T-cell (primary cell): ENCODE measurements at places on chromosomes 12 and 14. TPM values are rescaled to one million over a fixed set of nuclear protein-coding genes. Genes with fewer than 3 reads are reported as not detected.
A peak's percentile ranks its signal among the peaks of the same experiment; 100 is the strongest.

- DNase-seq: no peak
- H3K27ac ChIP-seq: no peak overlapping the region
- no peaks in the 10 kb centered on the region for H3K27me3 ChIP-seq
- peaks cover 19% of the 10 kb centered on the region for H3K36me3 ChIP-seq
- H3K4me1 ChIP-seq: no peaks in the 10 kb centered on the region
These were observed 118.5 kb downstream of the RFLNA start for GRCh38 chr12:124413401-124413800.

GRCh38 chr12:42144158-42144407 lies 591 bp downstream of the GXYLT1 start:
- H3K27me3 ChIP-seq: no peaks in the 10 kb centered on the region
- DNase-seq: no peak
- H3K4me1 ChIP-seq: peaks cover 20% of the 10 kb centered on the region
- no peaks in the 10 kb centered on the region for H3K36me3 ChIP-seq
- H3K4me3 ChIP-seq: peak overlapping the region; percentile 67

- no peak overlapping the region for H3K27ac ChIP-seq
- H3K4me1 ChIP-seq: no peaks in the 10 kb centered on the region
- no peaks in the 10 kb centered on the region for H3K36me3 ChIP-seq
These were observed 88.5 kb upstream of the METAP2 start for GRCh38 chr12:95385246-95386035.

DNA sequence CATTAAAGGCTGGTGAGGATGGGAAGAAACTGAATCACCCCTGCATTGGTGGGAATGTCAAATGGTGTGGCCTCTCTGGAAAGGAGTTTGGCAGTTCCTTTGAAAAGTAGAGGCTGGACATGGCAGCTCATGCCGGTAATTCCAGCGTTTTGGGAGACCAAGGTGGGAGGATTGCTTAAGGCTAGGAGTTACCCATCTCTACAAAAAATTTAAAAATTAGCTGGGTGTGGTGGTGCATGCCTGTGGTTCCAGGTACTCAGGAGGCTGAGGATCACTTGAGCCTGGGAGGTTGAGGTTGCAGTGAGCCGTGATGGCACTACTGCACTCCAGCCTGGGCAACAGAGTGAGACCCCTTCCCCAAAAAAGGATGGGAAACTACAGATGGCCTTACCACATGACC lies 93.7 kb downstream of the RIN3 start:
- no peaks in the 10 kb centered on the region for H3K27me3 ChIP-seq
- DNase-seq: no peak
- H3K4me3 ChIP-seq: no peak overlapping the region
- H3K4me1 ChIP-seq: peaks cover 23% of the 10 kb centered on the region
- H3K36me3 ChIP-seq: peaks cover 2% of the 10 kb centered on the region
- no peak overlapping the region for H3K27ac ChIP-seq

- no peaks in the 10 kb centered on the region for H3K4me1 ChIP-seq
- H3K4me3 ChIP-seq: no peak overlapping the region
- no peaks in the 10 kb centered on the region for H3K36me3 ChIP-seq
- H3K27me3 ChIP-seq: peaks cover 41% of the 10 kb centered on the region
These were observed 2.7 kb downstream of the FAIM2 start for GRCh38 chr12:49901026-49901425.

GRCh38 chr12:27279826-27280225 lies 35.7 kb downstream of the STK38L start:
- no peak overlapping the region for H3K4me3 ChIP-seq
- peaks cover 8% of the 10 kb centered on the region for H3K4me1 ChIP-seq
- H3K36me3 ChIP-seq: no peaks in the 10 kb centered on the region
- H3K27me3 ChIP-seq: no peaks in the 10 kb centered on the region
- DNase-seq: no peak

The KLRK1 gene
- total RNA-seq: 162 TPM

The BICDL1 gene
- total RNA-seq: 140 TPM

The NRIP2 gene
- total RNA-seq: not detected
